Hindlimb muscle (tissue), 1 donor: ENCODE measurements at places on chromosomes 4 and X. TPM values are rescaled to one million over a fixed set of nuclear protein-coding genes. Genes with fewer than 3 reads are reported as not detected.
A peak's percentile ranks its signal among the peaks of the same experiment; 100 is the strongest.

Gene MAGEB6B
- polyA plus RNA-seq, result not detected

Gene AKAP14
- polyA plus RNA-seq, result not detected

Gene KLF8
- polyA plus RNA-seq, result 6.5 TPM

Gene ZCCHC12
- polyA plus RNA-seq, result 0.27 TPM

Gene IRS4
- polyA plus RNA-seq, result not detected

Gene VGLL1
- polyA plus RNA-seq, result not detected

Gene SH3BP2
- polyA plus RNA-seq, result 41.3 TPM

Gene SPARCL1
- 183 TPM for polyA plus RNA-seq

Gene GPM6B
- 18.1 TPM for polyA plus RNA-seq

GRCh38 chr4:185472103-185472542, 590 bp upstream of the CCDC110 start:
- no peak for DNase-seq

DNA sequence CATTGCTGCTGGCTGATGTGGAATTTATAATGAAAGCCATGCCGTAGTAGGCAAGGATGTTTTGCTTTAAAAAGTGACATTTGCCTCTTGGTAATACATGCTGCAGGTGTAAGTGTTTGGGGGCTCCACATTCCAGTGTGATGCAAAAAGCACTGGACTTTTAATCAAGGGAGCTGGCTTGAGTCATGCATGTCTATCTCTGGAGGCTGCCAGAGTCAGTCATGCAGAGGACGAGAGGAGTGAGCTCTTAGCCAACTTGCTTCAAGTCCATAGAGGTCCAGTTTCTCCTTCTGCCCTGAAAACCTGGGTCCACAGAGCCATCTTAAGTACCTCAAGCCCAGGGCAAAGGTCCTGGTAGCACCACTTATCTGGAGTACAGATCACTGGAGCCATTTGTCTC, 11.6 kb upstream of the CXCL13 start:
- no peak for DNase-seq

GRCh38 chr4:153176938-153177337, 27.3 kb upstream of the TRIM2 start:
- DNase-seq, result no peak

- DNase-seq, result peak; percentile 49
These were observed 552 bp downstream of the TCEAL9 start for GRCh38 chrX:103356858-103357257.

DNA sequence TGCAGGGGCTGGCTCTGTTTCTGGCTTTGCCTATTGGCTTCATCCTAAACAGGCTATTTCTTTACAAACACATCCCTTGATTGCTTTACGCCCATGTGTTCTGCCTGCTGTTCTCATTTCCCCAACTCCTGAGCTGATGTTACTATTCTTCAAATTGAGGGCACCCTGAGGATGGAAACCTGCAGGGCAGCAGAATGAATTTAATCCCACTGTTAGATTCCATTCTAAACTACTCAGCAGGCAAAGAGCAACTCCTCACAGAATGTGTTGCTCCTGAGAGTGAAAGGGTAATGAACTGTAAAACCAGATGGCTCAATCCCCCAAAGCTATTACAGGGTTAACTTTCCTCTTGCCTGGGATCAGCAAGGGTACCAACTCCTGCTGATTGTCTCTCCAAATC, 75.7 kb downstream of the ANKRD50 start:
- no peak for DNase-seq

GRCh38 chr4:116811730-116812129, 273.6 kb downstream of the TRAM1L1 start:
- no peak for DNase-seq

GRCh38 chr4:10008609-10009005, 12.7 kb downstream of the SLC2A9 start:
- DNase-seq, result no peak

DNA sequence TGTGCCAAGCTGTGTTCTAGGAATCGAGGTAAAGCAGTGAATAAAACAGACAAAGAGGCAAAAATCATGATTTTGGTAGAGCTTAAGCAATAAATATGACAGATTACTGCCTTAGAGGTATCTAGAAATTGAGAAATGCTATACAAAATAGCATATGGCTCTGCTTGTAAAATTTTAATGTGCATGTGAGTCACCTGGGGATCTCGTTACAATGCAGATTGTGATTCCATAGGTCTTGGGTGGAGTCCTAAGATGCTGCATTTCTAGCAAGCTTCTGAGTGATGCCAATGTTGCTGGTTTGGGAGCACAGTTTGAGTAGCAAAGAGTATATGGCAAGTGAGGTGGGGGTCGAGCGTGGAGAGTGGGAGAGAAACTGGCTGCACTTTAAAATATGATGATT, 697.3 kb upstream of the MAGEB2 start:
- DNase-seq, result no peak

DNA sequence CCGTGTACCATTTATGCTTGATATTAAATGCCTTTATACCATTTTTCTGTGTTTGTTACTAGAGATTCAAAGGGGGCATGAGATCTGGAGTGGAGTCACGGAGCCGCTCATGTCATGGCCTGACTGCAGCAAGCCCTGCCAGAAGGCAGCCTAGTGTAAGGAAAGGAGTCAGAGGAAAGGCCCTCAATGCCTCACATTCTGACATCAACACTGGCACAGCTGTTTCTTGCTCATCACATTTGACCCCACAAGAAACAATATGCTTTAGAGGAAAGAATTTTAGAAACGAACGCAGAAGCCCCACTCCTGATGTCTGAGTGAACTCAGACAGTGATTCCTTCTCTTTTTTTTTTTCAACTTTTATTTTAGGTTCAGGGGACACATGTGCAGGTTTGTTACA, 322.4 kb upstream of the CPEB2 start:
- no peak for DNase-seq

DNA sequence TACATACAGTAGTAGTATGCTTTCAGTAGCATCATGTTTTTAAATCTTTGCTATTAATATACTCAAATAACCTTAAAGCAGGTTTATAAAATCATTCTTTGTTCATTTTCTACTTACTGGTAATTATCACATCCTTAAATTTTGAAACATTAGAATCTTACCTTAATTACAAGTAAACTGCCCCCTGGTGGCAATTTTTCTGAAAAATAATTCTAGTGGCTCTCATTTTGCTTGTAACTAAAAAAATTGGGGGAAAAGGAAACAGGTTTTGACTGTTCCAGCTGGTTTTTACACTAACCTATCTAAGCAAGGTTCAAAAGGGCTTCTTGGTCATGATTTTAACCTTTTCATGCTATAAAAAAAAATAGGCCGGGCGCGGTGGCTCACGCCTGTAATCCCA, 18.5 kb upstream of the DCAF4L1 start:
- DNase-seq, result no peak

- no peak for DNase-seq
These were observed 1222.0 kb upstream of the PRKX start for GRCh38 chrX:4935401-4935800.

DNA sequence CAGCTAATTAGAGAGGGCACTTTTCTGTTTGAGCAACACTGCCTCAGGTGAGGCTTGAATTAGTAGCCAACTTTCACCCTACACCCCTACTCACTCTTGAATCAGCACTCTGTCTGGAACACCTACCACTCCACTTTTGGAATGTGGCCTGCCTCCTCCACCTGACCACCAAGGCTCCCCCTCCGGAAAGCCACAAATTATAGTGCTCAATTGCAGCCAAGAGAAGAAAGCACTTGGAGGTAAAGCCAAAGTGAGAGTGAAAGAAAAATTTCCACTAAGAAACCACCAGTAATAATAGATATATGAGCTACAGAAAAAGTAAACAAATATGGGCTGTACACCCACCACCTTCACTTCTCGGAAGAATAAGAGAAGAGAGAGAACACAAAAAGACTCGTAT, 41.1 kb downstream of the PPP3CA start:
- no peak for DNase-seq

DNA sequence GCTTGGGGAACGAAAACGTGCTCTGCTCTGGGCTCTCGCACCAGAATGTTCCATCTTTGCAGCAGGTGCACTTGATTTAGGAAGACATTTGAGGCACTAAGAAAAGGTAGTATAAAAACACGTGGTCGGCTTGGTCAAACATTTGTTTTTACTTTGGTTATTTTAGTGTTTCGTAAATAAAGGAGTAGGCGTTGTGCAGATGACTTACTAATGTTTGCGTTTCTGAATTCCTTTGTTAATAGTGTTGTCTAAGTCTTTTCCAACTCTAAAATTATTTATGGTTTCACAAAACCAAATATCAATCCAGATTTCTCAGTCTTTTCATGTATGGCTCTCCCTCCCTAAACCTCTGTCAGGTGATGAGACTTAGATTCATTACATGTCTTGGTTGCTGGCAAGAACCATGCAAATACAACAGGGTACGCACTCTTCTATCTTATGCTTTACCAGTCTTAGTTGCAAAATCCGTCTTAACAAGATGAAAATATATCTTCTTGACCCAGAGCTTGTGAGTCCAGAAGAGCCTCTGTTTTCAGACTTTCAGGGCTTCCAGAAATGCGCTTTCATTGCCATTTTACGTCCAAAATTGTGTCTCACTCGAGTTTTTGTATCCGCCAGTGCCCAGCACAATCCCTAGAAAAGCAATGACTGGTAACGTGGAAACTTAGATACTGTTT, 686 bp downstream of the MTHFD2L start:
- DNase-seq, result no peak

DNA sequence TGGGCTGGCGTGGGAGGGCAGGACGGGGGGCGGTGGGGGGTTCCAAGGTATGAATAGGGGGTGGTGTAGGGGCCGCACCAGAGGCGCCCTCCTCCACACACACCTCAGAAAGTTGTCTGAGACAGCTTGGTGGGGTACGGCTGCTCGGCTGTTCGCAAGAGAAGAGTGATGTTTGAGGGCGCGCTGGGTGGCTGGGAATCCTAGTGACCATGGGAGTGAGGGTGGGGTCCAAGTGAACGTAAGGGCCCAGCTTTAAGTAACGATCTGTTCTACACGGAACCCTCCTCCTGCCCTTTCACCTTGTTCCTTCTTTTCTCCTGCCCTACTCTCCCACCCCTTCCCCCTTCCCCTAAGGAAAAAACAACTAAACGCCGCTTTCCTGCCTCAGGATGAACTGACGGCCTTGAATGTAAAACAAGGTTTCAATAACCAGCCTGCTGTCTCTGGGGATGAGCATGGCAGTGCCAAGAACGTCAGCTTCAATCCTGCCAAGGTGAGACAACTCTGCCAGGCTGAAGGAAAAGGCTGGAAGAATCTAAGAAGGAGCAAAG, 664 bp downstream of the MED12 start:
- no peak for DNase-seq

GRCh38 chr4:2617955-2618354, 81.5 kb downstream of the FAM193A start:
- DNase-seq, result no peak

GRCh38 chrX:19372547-19373331, 29.0 kb downstream of the PDHA1 start:
- peak; percentile 15 for DNase-seq

DNA sequence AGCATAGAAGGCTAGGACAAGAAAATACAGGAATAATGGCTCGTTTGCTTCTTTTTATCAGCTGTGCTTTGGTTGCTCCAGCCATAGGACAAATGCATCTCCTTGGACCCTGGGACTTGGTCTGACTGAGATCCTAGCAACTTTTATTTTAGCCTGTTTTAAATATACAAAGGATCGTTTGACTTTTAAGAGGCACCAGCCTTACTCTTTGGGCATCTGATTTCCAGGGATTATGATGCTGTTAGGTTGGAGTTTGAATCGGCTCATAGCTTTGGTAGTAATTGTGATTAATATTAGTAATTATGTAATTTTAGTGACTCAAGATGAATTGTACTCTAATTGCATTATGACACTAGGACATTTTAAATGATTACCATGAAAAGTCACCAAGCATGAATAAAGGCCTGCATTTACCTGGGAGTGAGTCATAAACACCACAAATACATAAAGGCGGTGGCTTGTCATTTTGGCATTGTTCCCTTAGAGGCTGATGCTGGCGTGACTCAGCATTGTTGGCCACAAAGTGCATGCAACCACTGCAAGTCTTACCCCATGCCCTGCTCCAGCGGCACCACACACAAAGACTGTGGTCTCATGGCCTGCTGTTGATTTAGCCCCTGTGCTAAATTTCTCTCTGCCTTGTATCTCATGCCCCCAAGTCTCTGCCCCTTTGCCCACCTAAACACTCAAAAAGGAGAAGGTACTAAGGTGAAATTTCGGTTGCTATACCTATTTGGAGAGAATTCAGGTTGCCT, 12.4 kb downstream of the GPAT3 start:
- no peak for DNase-seq

GRCh38 chr4:186885289-186885688, 161.6 kb upstream of the FAT1 start:
- no peak for DNase-seq
